ENCODE measurements at places on chromosomes 5 and 9.

DNA sequence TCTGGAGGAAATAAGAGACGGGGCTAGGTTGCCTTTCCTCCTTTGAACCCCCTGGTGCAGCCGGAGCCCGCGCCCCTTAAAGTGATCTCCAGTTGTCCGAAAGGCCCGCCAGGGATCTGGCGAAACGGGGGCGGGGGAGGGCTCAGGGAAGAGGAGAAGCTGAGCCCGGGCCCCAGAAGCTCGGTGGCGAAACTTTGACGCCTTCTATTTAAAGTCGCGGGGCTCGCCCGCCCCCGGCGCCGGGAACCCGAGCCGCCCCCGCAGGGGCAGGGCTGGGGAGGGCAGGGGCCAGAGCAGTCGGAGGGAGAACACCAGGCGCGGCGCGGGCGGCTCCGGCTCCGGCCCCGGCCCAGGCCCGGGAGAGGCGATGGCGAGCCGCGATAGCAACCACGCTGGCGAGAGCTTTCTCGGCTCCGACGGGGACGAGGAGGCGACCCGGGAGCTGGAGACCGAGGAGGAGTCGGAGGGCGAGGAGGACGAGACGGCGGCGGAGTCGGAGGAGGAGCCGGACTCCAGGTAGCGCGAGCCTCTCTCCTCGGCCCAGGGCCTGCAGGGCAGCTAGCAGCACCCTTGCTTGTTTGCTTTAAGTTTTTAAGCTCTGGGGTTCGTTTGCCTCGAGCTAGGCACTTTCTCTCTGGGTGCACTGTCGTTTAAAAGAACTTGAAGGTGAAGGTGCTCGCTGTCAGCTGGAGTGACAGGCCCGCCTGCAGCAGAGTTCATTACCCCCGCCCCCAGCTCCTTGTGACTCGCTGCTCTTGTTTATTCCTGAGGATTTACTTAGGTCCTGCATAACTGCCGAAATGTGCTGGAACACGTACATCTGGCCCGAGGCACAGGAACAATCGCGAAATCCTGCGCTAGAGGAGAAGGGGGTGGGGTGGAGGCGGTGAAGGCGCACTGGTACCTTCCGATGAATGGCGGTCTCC lies at the start of gene CMYA5:
CMYA5 (plus strand) TSS at position 296 of the 926 bp plus-strand sequence; CDS start at position 368, 72 bp downstream.
- DNase-seq: no peak

DNA sequence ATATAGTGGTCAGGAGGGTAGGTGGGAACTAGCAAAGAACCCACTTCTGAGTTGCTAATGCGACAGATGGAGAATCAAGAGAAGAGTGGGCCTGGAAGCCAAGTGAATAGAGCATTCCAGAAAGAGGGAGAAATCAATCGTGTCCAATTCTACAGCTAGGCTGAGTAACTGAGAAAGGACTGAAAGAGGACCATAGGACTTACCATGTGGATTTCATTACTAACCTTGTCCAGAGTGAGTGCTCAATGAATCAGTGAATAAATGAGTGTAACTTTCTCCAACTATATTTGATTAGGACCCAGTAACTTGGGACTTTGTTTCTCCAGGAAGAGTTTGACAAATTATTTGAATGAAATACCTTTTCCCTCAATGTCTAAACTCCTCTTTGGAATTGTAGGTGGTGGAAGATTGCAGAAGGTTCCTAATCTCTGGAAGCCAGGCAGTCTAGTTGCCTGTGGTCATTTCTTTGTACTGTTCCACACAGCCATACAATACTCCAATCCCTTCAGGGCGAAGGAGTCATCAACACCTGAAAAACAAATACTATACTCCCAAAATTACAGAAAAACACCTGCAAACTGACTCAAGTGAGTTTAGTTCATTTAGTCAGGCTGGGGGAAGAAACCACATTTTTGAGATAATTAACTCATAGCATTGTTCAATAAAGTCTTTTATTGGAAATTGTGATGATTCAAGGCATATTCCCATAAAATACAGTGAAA lies 2.6 kb upstream of the F2RL1 start:
- no peak for DNase-seq

DNA sequence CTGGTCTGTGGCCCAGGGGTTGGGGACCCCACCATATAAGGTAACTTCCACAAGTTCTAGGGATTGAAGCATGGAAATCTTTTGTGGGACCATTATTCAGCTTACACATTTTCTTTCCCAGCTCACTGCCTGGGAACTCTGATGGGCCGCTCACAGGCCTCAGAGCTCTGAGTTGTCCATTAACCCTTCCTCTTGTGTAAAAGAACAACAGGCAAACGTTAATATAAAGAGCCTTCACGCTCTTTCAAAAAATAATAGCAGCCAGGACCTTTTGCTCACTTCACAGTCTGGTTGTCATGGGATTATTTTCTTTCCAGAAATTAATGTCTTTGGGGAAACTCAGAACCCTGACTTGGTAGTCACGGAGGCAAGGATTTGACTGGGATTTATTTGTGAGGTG lies 443.3 kb downstream of the AGTPBP1 start:
- DNase-seq: no peak

- DNase-seq: no peak
These were observed 16.4 kb upstream of the ADAMTSL1 start for GRCh38 chr9:18457510-18457909.

GRCh38 chr5:11973469-11973868 lies 69.2 kb upstream of the CTNND2 start:
- DNase-seq: no peak

DNA sequence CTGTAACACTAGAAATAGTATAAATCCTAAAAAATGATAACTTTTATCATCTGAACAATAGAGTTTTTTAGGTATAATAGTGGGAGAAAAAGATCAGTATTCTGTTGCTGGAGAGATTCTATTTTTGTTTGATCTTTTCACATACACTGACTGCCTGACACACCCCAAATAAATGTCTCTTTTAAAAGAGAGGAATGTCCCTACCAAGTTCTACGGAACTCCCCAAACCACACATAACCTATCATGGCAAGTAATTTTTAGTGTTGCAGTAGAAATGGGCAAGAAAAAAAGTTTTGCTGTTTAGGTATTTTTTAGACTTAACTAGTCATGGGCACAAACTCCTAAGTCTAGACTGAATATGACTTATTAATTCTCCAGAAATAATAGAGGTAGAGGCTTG lies 139.1 kb downstream of the ELAVL2 start:
- DNase-seq: no peak

- DNase-seq: no peak
These were observed 189.0 kb downstream of the TRIO start for GRCh38 chr5:14332038-14332631.

DNA sequence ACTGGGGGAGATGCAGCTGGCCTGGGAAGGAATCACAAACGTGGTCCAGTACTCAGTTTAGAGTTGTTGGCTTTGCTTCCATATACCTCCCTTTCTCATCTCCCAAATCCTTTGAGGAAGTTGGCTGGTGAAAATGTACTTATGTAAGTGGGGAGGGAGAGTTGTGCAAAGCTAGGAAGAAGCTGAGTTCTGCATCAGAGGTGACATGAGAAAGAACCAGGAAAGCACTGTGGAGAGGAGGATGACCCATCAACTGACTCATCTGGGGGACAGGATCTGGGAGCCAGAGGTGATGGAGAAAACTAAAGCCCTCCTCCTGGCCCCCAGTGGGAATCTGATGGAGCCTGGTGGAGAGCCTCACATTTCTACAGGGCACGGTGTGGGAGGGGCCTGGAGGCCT lies 16.2 kb downstream of the KCNMB1 start:
- DNase-seq: no peak

DNA sequence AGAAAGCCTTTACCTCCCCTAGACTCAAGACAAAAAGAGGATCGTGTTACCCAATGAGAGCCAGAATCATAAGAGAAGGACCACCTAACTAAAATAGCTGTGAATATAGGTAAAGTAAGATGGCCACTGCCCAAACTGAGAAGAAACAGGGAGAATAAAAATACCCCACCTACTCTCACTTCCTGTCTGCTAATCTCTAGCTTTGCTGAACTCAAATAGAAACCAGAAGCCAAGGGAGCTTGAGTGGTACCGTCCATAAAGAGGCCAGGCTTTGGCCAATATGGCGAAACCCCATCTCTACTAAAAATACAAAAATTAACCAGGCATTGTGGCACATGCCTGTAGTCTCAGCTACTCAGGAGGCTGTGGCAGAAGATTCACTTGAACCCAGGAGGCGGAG lies 123.0 kb upstream of the FST start:
- DNase-seq: no peak

DNA sequence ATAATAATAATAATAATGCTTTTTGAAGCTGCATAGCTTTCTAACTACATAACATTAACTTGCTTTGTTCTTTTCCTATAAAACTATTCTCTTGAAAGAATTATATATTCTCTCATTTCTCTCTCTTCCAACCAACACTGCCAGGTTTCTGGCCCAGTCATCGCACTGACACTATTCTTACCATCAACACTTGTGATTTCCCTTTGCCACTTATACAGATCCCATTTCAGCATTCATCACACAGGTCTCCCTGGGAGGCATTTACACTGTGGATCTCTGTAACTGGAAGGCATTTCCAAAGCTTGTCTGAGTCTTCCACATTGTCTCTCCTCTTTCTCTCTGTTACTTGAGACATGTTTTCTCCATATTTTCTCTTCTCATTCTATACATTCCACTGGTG lies 777.8 kb upstream of the ACO1 start:
- DNase-seq: no peak

GRCh38 chr9:127005770-127006314 lies 91.3 kb downstream of the RALGPS1 start:
- no peak for DNase-seq

DNA sequence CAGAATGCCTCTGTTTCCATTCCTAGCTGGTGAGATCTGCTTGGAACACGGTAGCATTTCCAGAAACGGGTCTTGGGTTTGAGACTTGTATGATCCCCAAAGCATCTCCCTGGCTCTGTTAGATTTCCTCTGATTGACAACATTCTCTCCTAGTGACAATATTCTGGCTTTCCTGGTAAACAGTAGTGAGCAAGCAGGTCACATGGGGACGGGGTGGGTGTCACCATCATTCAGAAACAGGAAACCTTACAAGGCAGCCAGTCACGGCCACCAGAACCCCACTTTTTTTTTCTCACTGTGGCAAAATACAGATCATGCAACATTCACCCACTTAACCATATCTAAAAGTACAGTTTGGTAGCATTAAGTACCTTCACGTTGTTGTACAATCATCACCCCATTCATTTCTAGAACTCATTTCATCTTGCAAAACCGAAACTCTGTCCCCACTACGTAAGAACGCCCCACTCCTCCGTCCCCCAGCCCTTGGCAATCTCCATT lies 90.1 kb upstream of the LMX1B start:
- no peak for DNase-seq

- no peak for DNase-seq
These were observed 13.8 kb upstream of the ABLIM3 start for GRCh38 chr5:149127394-149127955.

- no peak for DNase-seq
These were observed 2.9 kb upstream of the LCP2 start for GRCh38 chr5:170300361-170301013.

- no peak for DNase-seq
These were observed 446.1 kb downstream of the ANXA1 start for GRCh38 chr9:73597771-73598170.

DNA sequence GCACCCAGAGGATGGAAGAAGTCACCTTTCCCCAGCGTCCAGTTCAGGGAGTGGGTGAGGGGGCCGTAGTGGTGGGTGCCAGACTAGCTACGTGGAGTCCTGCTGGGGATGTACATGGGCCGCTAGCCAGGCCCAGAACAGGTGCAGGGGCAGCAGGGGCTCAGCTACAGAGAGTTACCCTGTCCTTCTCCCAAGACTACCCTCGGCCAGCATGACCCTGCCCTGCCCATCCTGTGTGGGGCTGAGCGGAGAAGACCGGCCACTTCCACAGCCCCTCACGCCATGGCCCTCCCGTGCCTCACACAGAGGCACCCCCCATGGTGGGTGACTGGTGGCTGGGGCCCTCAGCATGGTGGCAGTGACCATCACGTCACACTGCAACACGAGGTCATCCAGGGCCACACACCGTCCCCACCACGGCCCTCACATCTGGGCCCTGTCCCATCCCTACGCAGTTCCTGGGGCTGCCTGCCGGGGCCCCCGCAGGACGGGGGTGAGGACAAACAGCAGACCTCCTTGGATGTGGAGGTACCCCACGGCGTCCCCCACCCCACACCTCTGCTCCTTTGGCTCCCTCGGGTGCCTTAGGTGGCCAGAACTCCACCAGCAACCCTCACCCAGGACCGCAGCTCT lies 977 bp upstream of the DPP7 start:
- no peak for DNase-seq

GRCh38 chr5:74673011-74673790 lies 11.8 kb upstream of the HEXB start:
- no peak for DNase-seq

DNA sequence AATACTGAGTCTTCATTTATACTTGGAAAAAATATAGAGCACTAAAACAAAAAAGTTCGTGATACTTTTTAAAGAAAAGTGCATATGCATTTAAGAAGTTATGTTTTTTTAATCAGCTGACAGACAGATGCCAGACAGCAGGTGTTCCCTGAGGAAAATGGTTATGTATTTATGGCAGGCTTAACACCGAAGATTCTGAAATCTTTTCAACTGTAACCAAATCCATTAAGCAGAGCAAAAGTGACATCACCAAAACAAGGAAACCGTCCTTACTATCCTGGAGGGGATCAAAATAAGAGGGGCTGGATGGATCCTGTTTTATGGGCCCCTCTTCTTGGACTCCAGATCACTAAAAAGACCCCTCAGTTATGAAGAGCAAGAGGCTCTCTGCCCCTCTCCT lies 404.9 kb upstream of the ADAMTS16 start:
- DNase-seq: no peak

- no peak for DNase-seq
These were observed 403.7 kb upstream of the DAP start for GRCh38 chr5:11164531-11165294.

- DNase-seq: no peak
These were observed 13.2 kb downstream of the OR2K2 start for GRCh38 chr9:111316796-111317195.

DNA sequence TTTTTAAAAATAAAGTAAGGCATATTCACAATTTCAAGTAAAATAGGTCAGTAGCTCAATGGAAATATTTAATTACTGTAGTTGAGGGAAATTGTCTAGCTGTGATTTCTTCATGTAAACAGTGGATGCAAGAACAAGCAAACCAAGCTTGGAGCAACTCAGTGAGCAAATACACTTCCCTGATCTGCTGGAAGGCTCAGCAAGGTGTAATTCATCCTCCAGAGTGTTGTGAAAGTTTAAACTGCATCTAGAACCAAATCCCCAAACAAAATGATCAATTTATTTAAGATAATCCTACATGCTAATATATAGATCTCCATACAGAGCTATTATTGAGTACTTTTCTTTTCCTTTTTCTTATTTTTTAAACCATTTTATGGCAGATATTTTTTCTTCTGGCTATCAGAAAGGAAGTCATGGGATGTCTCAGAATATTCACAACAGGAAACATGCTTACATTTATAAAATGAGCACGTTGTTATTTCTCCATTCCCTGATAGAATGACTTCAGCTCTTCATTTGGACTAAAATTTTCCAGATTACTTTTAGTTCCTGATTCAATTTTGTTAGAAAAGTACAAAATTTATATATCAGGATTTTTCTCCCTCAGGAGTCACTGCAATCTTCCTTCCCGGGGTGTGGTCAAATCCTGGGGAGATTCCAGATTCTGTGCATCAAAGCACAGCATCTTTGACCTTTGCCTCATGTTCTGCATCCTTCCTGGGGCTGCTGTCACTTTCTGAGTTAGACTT lies 219.2 kb upstream of the ELL2 start:
- no peak for DNase-seq
